Esophagus squamous epithelium (tissue), 5 donors: ENCODE measurements at places on chromosomes 4 and X.

DNA sequence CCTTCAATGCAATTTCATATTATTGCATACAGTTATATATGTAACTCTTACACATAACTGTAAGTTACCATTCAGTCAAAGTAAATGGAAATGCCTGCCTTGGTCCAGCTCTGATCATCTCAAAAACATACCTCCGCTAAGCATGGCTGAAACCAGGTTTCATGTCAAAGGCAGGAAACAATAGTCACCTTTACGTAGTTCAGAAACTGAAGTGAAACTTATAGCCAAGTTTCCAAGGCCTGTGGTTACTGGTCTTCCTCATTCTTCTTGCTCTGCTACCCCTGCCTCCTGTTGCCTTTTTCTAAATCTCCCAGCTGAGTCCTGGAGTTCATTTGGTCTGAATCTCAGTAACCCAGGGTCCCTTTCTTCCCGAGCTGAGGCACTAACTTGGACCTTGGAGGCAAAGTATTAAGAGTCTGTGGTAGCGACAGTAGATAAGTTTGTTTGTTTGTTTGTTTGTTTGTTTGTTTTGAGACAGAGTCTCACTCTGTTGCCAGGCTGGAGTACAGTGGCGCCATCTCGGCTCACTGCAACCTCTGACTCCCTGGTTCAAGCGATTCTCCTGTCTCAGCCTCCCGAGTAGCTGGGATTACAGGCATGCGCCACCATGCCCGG is 30.8 kb downstream of the DAPP1 start:
- no peak for DNase-seq

- no peak for DNase-seq
These were observed 32.9 kb upstream of the GC start for GRCh38 chr4:71816676-71817303.

- no peak for DNase-seq
These were observed 93.6 kb upstream of the NPY2R start for GRCh38 chr4:155114790-155115189.

- no peak for DNase-seq
These were observed 47.5 kb downstream of the PKD2 start for GRCh38 chr4:88054901-88055300.

- DNase-seq = no peak
These were observed 33.3 kb downstream of the TMSB4X start for GRCh38 chrX:13008189-13008533.

DNA sequence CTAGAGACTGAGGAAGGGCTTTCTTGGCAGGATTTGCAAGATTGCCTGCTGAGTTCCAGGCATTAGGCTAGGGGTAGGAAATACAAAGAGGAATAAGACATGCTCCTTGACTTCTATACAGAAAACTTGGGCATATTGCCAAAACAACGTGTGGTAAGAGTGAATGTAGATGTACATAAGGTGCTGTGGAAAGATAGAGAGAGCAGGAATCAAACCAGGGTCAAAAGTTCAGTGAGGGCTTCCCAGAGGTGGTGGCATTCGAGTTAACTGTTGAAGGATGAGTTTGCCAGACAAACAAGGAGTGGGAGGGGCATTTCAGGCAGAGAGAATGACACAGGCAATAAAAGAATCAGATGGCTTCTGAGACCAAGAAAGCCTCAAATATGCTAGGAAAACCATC is 187.9 kb downstream of the KDR start:
- DNase-seq = no peak

DNA sequence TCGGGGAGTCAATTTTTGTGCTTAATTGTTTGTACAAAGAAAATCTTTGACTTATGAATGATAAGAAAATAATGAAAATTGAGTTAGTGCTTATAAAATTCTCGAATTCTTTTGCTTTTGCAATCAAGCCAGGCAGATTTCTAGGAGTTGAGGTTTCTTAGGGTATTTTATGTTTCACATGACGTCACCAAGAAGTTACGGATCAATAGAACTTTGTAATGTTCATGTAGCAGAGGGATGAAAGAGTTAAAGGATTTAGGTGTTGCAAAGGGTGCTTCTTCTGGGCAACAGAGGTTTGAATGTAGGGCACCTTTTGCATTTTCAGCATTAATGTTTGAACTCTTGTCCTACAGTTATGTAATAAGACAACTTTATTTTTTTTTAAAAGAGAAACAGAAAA is 19.4 kb downstream of the GBA3 start:
- DNase-seq = no peak

- no peak for DNase-seq
These were observed 16.9 kb downstream of the LHFPL1 start for GRCh38 chrX:112662559-112663427.

- no peak for DNase-seq
These were observed 26.5 kb downstream of the ZNF81 start for GRCh38 chrX:47863187-47863586.

GRCh38 chrX:133640161-133641015 is 225.1 kb upstream of the GPC4 start:
- no peak for DNase-seq

GRCh38 chr4:766152-766515 is 59.8 kb downstream of the CPLX1 start:
- no peak for DNase-seq

GRCh38 chr4:38130884-38131283 is 170.7 kb downstream of the PTTG2 start:
- no peak for DNase-seq

DNA sequence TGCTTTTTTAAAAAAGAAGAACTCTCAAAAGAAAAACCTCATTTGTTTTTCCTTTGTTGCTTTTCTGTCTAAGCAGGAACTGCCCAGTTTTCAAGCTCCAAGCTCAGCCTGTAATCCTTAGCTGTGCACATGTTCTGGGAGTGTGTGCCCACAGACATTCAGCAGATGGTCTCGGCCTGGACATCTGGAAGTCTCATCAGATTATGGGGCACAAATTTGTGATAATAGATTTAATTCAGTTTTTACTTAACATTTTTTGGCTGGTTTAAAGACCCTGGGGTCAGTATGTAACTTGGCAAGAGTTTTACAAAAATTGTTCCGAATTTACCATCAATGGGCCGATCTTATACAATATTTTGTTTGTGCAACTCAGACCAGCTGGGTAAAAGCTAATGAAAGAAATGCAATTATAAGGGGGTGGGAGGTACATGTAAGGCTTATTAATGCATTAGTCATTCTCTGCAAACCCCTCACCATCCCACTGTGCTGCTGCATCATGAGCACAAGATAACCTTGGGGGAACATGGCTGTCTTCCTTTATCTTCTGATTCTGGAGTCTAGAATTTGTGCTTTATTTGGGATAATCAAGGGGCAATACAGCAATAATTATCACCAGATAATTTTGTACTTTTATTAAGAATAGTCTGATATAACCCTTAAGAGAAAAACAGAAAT is 86.9 kb upstream of the PHOX2B start:
- DNase-seq = no peak

- DNase-seq = no peak
These were observed 81.4 kb upstream of the STIM2 start for GRCh38 chr4:26779224-26779623.

- no peak for DNase-seq
These were observed 54.4 kb upstream of the KLF3 start for GRCh38 chr4:38609614-38610013.

DNA sequence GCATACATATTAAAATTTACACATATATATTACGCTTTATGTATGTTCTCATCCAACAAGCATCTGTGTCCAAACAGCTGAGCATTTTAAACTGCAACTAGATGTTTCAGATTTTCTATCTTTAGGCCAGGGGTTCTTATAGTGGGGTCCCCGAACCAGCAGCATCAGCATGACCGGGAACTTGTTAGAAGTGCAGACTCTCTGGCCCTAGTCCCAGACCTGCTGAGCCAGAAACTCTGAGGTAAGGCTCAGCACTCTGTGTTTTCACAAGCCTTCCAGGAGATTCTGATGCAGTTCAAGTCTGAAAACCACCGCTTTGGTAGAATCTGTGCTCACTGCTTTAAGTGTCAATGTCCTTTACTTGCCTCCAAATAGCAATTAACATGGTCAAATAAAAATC is 266.2 kb upstream of the CASK start:
- DNase-seq = no peak

GRCh38 chr4:146273204-146273901 is 59.0 kb downstream of the REELD1 start:
- no peak for DNase-seq

- DNase-seq = no peak
These were observed 335.1 kb downstream of the ANK2 start for GRCh38 chr4:113384600-113384999.

DNA sequence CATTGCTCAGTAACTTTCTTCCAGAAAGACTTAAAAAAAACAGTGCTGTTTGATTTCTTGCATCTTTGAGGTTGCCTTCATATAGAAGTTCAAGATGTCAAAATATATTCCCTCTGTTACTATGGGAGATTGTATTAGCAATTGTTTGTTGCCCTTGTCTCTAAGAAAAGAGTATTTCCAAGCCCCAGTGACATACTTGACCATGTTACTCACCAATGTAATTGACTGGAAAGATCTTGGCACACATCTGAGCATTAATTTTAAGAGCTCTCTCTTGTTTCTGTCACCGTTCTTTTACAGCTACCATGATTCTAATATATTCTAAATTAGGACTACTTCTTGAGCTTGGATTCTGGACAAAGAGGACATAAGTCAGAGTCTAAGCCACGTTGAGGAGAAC is 902.7 kb upstream of the EPHA5 start:
- DNase-seq = no peak

- DNase-seq = no peak
These were observed 598.1 kb upstream of the MAGEB2 start for GRCh38 chrX:29617276-29617675.

DNA sequence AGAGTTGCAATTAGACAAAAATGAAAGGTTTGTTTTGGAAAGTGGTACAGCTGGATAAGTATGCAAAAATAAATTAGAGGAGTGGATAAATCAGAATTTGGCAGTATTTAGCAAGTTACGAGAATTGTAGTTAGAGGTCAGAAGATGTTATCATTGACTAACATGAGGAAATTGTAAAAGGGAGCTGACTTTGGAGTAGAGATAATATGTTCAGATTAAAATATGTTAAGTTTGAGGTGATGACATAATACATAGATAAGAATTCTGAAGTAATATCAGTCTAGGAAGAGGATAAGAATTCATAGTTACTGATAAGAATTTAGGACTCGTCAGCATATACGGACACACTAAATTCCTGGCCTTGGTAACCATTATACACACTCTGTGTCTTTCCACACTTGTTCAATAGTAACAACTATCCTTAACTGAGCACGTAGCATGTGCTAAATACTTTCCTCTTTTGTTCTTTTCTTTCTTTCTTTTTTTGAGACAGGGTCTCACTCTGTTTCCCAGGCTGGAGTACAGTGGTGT is 4.1 kb upstream of the EPGN start:
- no peak for DNase-seq

DNA sequence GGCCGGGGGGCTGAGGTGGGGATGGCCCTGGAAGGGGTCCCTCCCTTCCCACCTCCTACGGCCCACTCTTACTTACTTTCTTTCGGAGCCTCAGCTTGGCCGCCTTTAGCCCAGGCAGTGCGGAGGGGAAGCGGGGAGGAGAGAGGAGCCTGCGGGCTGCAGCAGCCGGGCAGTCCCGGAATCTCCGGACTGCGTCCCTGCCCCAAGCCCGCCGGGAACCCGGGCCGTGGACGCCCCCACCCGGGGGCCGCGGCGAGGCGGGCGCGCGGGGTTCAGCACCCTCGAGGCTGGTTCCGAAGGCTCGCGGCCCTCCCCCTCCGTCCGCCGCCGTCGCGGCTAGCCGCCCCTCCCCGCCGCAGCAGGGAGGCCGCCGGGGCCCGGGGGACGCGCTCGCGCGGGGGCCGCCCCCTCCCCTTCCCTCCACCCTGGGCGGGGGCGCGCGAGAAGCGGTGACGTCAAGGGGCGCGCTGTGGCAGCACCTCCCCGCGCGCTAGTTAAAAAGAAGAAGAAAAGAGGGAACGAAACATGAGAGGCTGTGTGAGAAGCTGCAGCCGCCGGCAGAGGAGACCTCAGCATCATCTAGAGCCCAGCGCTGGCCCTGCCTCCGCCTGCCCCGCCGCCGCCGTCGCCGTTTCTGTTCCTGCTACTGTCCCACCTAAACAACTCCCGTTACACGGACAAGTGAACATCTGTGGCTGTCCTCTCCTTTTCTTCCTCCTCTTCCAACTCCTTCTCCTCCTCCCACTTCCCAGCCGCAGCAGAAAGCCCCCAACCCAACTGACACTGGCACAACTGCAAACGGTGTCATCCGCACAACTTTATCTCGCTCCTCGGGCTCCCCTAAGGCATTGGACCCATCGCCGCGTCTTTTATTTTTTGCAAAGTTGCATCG is at the start of gene HHIP:
HHIP (plus strand) TSS at position 526 of the 892 bp plus-strand sequence. CDS start 520 bp downstream, outside the sequence.
- no peak for DNase-seq
